ENCODE measurements at places on chromosomes 4 and X.

- no peak for DNase-seq
These were observed 612.5 kb upstream of the TECRL start for GRCh38 chr4:65021737-65022136.

GRCh38 chr4:111693758-111694157 lies 451.5 kb upstream of the FAM241A start:
- DNase-seq = no peak

- DNase-seq = no peak
These were observed 6.0 kb upstream of the SOX3 start for GRCh38 chrX:140510895-140511295.

- no peak for DNase-seq
These were observed 84.5 kb upstream of the NKX1-1 start for GRCh38 chr4:1490654-1491327.

GRCh38 chr4:75169427-75169826 lies 236.5 kb downstream of the PARM1 start:
- DNase-seq = no peak

DNA sequence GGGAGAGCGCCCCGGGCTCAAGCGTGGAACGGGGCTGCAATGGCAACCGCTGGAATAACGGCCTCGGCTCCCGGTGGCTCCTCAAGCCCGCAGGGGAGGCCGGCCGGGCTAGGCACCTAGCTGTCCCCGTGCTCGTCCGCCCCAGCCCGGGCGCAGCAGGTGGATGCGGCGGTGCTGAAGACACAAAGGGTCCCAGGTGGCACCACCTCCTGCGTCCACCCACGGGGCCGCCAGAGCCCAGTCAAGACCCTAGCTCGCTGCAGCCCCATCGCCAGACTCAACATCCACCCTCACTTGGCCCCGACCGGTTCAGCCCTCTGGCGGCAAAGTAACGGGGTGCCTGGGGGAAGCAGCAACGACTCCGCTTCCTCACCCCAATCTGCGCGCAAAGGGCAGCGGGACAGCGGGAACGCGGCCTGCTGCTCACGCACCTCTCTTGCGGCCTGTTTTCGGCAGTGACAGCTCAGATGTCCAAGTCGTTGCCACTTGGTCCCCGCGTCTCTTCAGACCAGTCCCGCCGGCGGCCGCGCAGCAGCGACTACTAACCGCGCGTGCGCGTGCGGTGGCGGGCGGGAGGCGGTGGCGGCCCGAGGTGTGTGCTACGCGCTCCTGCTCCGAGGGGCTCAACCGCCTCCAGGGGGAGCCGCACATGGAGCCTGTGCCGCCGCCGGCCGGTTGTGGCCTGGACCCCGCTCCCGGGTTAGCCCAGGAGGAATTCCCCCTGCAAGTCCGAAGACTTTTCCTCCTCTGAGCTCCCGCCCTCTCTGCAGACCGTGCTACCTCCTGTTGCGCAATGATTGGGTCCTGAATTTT lies at the start of gene CLGN:
Gene CLGN, minus strand, starts transcription at position 543 of the 813 bp plus-strand sequence. CDS start 14,570 bp downstream, outside the sequence.
- DNase-seq = peak; percentile 49

- DNase-seq = no peak
These were observed 66.6 kb downstream of the TRMT44 start for GRCh38 chr4:8507196-8507570.

DNA sequence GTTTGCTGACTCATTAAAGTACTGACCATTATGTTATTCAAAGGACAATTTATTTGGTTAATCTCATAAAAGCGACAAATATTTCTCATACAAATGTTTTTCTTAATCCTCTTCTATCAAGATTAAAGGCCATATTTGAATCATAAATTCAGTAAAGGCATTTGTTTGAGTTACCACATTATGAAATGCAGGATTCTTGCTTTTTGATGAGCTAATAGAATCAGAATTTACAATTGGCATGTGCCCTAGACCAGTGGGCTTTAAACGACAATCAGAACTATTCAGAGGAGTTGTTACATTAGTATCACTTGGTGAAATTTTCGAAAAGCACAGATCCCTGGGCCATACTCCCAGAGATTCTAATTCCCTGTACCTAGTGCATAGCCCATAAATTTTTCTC lies 55.3 kb downstream of the KLHL4 start:
- no peak for DNase-seq

- no peak for DNase-seq
These were observed 58.9 kb downstream of the HOPX start for GRCh38 chr4:56622176-56622575.

DNA sequence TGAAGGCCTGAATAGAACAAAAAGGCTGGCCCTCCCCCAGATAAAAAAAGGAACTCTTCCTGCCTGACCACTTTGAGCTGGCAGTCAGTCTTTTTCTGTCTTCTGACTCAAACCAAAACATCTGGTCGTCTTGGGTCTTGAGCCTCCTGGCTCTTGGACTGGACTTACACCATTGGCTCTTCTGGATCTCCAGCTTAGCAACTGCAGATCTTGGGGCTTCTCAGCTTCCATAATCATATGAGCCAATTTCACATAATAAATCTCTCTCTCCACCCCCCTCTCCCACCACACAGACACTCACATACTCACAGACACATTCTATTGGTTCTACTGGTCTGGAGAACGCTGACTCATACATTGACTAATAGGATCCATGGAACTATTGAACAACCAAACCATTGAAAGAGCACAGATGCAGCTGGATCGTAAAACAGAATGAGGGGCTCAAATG lies 15.6 kb upstream of the CWH43 start:
- no peak for DNase-seq

DNA sequence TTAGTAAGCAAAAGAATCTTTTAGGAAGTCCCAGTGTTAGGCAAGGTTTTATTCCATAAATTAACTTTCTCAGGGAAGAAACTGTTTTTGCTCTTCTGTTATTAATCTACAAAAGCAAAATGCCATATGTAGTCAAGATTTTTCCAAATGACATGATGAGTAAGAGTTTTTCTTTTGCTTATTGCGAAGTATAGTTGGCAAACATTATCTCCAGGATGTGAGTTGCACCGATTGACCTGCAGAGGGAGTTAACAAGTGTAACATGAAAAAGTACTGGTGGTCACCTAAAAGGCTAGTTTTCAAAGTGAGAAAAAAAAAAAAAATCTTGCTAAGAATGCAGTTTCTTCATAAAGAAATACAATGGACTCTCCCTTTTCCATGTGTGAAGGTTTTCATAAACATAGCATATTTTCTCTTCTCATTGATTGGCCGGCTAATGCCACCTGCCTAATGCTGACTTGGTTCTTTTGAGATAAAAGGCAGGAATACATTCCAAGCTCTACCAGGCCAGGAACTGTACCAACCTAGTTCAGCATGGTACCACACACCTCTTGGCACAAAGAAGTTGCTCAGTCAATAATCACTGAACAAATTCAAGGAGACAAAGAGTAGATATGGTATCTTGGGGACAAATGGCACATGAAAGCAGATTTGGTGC lies 100.2 kb downstream of the LNX1 start:
- no peak for DNase-seq

DNA sequence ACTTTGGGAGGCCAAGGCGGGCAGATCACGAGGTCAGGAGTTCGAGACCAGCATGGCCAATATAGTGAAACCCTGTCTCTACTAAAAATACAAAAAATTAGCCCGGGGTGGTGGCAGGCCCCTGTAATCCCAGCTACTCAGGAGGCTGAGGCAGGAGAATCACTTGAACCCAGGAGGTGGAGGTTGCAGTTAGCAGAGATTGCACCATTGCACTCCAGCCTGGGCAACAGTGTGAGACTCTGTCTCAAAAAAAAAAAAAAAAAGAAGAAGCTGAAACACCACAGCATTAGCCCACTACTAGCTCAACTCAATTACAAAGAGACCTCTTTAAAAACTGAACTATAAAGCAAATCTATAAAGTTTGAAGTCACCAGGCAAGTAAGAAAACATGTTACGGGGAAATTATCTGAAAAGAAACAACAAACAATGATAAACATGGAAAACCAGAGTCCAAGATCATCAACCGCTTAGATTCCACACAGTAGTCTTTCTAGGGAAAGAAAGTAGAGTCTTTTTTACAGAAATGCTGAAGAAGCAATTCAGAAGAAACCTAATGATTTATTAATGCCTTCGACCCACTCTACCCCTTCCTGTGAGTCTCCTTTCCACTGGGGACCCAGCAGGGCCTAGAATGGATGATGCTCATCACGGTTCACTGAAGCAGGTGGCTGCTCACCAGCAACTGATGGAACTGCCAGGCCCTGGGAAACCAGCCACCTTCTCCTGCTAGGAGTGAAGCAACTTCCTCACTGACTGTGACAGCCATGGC lies 6.6 kb downstream of the SAT1 start:
- no peak for DNase-seq

DNA sequence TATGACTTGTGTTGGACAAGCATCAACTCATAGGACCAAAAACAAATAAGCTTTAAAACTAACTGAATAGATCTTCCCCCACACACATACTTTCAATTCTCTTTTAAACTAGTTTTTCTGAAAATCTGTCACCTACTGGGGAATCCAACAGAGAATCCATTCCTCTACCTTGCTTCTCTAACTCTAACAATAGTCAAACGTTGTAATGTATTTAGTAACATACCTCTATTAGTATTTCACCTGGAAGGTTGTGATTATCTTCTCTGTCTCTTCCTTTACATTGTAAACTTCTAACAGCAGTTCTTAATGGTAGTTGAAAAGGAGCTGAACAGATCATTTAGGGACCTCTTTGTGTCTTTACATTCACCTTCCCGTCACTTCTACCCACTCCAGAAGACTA lies 337.1 kb upstream of the FAM241A start:
- no peak for DNase-seq

- no peak for DNase-seq
These were observed 134.3 kb downstream of the MID1IP1 start for GRCh38 chrX:38935561-38935960.

DNA sequence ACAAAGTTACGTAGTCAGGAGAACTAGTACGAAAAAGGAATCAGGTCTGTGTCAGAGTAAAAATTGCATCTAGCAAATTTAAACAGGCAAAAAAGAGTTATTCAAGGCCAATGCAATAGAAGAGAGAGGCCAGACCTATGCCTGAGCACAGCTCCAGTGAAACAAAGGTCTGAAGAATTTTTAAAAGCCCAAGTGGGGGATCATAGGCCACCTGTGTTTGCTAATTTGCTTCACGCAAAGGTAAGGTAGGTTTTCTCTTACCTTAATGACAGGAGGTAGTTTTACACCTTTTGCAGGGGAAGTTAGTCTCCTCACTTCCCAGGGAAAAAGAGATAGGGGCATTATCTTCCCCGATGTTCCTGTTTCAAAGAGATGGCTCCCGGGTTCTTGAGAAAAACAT lies 448.6 kb upstream of the TECRL start:
- DNase-seq = no peak

DNA sequence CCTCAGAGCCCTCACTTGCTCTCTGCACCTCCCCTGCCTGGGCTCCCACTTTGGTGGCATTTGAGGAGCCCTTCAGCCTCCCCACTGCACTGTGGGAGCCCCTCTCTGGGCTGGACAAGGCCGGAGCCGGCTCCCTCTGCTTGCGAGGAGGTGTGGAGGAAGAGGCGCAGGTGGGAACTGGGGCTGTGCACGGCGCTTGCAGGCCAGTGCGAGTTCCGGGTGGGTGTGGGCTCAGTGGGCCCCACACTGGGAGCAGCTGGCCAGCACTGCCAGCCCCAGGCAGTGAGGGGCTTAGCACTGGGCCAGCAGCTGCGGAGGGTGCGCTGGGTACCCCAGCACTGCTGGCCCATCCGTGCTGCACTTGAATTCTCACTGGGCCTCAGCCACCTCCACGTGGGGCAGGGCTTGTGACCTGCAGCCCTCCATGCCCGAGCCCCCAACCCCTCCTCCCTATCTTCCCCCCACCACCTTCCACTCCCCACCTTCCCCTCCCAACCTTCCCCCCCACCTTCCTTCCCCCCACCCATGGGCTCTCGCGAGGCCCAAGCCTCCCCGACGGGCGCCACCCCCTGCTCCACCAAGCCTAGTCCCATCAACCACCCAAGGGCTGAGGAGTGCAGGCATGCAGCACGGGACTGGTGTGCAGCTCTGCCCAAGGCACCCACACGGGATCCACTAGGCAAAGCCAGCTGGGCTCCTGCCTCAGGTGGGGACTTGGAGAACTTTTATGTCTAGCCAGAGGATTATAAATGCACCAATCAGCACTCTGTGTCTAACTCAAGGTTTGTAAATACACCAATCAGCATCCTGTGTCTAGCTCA lies 113.5 kb upstream of the BEND4 start:
- no peak for DNase-seq

DNA sequence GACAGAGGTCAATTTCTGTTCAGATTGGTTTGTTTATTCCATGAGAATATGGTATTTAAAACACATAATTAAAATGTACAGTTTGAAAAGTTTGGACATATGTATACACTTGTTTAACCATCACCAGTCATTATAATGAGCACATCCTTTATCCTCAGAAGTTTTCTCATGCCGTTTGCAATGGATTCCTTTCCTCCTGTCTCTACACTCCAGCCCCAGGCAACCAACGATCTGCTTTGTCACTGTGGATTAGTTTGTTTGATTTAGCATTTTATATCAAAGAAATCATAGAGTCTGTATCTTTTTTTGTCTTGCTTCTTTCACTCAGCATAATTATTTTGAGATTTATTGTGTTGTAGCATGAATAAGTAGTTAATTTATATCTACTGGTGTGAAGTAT lies 243.0 kb upstream of the TRAM1L1 start:
- DNase-seq = no peak

DNA sequence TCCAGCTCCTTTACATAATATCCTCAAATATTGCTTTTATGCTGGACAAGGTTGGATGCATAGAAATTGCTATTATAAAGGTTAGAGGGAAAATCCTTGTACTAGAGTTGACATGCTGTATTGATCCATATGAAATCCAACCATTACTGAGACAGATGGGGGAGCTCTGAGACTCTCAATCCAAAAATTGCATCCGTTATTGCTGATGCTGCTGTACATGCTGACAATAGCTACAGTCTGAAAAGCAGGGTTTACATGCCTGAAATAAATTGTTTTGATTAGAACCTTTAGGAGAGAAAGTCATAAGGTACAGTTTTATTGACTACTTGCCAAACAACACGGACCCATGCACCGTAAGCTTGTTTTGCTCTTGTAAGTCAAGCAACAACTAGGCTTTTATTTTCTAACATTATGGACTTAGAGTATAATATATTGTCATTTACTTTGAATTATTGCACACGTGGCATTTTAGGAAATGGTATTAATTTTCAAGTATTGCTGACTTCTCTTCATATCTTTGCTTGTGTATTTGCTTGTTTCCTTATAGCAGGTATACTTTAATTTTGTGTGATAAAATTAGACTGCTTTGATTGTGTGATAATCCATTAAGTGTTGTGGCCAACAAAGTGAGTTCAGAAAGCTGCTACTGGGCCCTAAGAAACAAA lies 1365.2 kb downstream of the STIM2 start:
- DNase-seq = no peak

Measured in stimulated activated CD4-positive, alpha-beta T cell treated with anti-CD3 and anti-CD28 coated beads, Interleukin-12 subunit alpha, Interleukin-12 subunit beta, amount 100 ng/mL, for 4 hours (primary cell).